Colonic mucosa (tissue), 4 donors: ENCODE measurements at places on chromosomes 4 and X.
A peak's percentile ranks its signal among the peaks of the same experiment; 100 is the strongest.

DNA sequence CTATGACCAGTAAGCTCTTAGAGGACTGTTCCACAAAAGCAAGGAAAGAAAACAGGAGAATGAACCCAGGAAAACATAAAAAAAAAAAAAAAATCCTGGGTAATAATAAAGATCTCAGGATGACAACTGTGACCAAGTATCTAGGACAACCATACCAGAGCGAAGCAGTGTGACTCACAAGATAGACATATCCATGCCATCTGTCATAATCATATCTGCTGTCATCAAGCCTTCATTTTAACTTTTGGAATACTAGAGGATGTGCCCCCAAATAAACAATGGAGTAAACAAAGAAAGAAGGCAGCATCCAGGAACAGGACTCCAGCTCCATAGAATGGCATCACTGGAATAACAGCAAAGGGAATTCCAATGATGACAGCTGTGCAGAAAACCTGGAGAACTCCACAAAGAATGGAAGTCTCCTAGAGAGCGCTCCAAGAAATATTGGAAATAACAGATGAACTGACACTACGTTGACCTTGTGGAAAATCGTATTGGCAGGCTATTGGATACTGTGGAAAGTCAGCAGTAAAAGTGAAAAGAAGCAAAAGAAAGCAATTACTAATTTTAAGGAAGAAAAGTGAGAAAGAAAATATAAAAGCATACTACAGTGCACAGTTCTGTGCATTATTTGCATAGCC, 35.3 kb downstream of the HPGDS start:
- H3K4me3 ChIP-seq: no peak overlapping the region
- H3K27ac ChIP-seq: no peak overlapping the region
- no peaks in the 10 kb centered on the region for H3K27me3 ChIP-seq

DNA sequence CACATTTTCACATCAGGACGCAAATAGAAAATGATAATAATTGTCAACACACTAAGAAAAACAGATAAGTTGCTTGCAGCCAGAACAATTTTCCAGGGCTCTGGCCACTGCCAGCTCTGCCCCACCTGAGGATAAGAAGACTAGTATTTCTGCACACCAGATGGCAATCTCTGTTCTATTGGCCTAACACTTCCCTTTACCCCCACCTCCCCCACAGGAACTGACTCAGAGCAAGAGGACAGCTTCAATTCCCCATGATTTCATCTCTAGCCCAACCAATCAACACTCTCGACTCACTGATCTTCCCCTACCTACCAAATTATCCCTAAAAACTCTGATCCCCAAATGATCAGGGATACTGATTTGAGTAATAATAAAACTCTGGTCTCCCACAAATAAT, 164.0 kb downstream of the SMARCA1 start:
- H3K27me3 ChIP-seq: no peaks in the 10 kb centered on the region
- H3K4me1 ChIP-seq: no peaks in the 10 kb centered on the region
- DNase-seq: no peak
- H3K27ac ChIP-seq: no peak overlapping the region

DNA sequence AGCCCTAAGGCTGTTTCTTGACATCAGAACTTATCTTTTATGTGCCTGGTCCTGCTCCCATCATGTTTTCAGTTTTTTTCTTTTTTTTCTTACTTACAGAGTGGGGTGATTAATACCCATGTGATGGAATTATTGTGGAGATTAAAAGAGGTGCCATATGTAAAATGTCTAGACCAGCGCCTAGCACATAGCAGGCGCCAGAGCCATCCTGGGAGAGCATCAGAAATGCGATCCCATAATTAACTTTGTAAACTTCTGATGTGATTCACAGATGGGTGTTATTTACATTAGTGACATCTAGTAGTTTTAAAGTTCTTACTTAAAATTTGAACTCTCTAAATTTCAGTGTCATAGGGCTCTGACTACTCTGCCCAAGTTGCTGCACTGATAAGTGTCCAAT, 66.2 kb upstream of the PGRMC2 start:
- H3K36me3 ChIP-seq: no peaks in the 10 kb centered on the region
- H3K27me3 ChIP-seq: no peaks in the 10 kb centered on the region
- no peak overlapping the region for H3K27ac ChIP-seq
- peaks cover 4% of the 10 kb centered on the region for H3K4me1 ChIP-seq
- no peak for DNase-seq
- no peak overlapping the region for H3K4me3 ChIP-seq

DNA sequence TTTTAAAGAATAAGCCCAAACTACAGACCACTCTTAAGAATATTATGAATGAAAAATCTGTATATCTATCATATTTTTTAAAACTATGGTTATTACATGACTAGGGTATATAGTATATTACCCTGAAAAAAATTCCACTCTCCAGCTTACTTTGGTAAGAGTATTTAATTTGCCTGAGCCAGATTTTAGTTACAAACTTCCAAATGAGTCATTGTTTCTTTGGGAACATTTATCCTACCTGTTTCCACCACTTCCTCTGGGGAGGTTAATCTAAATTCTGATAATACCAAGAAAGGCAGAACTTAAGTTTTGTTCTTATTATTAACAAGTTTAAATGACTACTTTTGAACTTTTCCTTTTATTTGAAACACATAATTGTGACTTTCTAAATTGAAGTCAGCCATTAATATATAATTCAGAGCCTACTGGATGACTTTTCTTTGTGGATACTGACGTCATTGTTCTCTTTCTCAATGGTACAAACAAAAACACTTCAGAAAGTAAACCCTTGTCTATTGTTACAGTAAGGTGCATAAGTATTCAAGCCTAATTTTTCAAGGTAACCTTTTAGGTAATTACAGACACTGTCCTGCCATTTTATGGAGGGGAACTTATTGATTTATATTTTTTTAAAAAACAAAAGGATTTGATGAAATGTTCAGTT, 135.6 kb upstream of the TLL1 start:
- no peak overlapping the region for H3K4me3 ChIP-seq
- no peaks in the 10 kb centered on the region for H3K4me1 ChIP-seq
- no peaks in the 10 kb centered on the region for H3K36me3 ChIP-seq
- no peak for DNase-seq

DNA sequence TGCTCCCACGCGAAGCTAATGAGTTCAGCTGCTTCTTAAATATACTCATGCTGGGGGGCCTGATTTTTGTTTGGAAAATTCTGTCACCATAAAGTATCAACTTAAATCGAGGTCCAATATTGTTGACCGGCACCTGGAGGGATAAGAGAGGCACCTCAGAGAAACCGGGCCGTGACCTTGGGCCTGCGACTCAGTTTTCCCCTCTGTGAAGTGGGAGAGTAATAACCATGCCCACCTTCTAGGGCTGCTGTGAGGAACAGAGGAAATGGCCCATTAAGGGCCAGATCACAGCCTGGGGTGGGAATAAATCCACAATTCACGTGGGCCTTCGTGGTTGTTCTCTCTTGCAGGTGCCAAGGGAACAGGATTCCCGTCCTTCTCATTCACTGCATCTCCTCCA, 39.4 kb downstream of the ZBTB49 start:
- no peak overlapping the region for H3K27ac ChIP-seq
- DNase-seq: no peak
- no peaks in the 10 kb centered on the region for H3K36me3 ChIP-seq
- H3K27me3 ChIP-seq: no peaks in the 10 kb centered on the region
- no peak overlapping the region for H3K4me3 ChIP-seq

GRCh38 chrX:150062292-150063137, 124.2 kb upstream of the EOLA2 start:
- H3K4me3 ChIP-seq: no peak overlapping the region
- H3K4me1 ChIP-seq: no peaks in the 10 kb centered on the region
- DNase-seq: peak; percentile 20
- H3K27me3 ChIP-seq: no peaks in the 10 kb centered on the region
- H3K27ac ChIP-seq: no peak overlapping the region
- H3K36me3 ChIP-seq: no peaks in the 10 kb centered on the region

GRCh38 chr4:23972805-23973204, 83.0 kb upstream of the PPARGC1A start:
- H3K36me3 ChIP-seq: no peaks in the 10 kb centered on the region
- H3K4me1 ChIP-seq: no peaks in the 10 kb centered on the region
- no peak for DNase-seq
- H3K27ac ChIP-seq: no peak overlapping the region

GRCh38 chr4:175927121-175927520, 115.1 kb upstream of the GPM6A start:
- DNase-seq: no peak
- H3K36me3 ChIP-seq: no peaks in the 10 kb centered on the region
- no peaks in the 10 kb centered on the region for H3K4me1 ChIP-seq
- H3K27ac ChIP-seq: no peak overlapping the region
- no peaks in the 10 kb centered on the region for H3K27me3 ChIP-seq

- no peaks in the 10 kb centered on the region for H3K27me3 ChIP-seq
- no peaks in the 10 kb centered on the region for H3K36me3 ChIP-seq
- H3K27ac ChIP-seq: peak overlapping the region; percentile 80
- no peak overlapping the region for H3K4me3 ChIP-seq
- H3K4me1 ChIP-seq: peaks cover 30% of the 10 kb centered on the region
Measured at GRCh38 chr4:158782551-158783360, 13.9 kb downstream of the FNIP2 start.

DNA sequence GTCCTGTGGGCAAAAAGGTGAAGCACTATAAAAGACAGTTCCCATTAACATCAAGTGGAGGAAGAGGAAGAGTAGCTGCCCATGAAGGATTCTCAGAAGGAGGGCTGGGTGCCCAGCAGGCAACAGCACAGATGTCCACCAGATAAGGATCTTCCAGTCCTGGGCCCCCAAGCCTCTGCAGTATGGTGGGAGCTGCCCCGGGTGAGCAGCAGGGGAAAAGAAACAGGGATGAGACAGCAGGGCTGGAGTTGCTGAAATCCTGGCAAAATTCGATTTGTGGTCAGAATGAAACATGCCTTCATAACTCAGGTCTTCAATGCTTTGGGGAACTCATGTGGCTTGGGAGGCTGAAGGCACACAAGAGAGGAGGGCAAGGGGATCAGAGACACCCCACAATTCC, 94.6 kb downstream of the RASL11B start:
- H3K27me3 ChIP-seq: no peaks in the 10 kb centered on the region
- H3K4me3 ChIP-seq: no peak overlapping the region
- no peak for DNase-seq
- no peak overlapping the region for H3K27ac ChIP-seq
- no peaks in the 10 kb centered on the region for H3K36me3 ChIP-seq
- peaks cover 6% of the 10 kb centered on the region for H3K4me1 ChIP-seq

- no peaks in the 10 kb centered on the region for H3K4me1 ChIP-seq
- no peak overlapping the region for H3K4me3 ChIP-seq
- DNase-seq: no peak
Measured at GRCh38 chrX:150913511-150913910, 15.0 kb upstream of the CD99L2 start.

DNA sequence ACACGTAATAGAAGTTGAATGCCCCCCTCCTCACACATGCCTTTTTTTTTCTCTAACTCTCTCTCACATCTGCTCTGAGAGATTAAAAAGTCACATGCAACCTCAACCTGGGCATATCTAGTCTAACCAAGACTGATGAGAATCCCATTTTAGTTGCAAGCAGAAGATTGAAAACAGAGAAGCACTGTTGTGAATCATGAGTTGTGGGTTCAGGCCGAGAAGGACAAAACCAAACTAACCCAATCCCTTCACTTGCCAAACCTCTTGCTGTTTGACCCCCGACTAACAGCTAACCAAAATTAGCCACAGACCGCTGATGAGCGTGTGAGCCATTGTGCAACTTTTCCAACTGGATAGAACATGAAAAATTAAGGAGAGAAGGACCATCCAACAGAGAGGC, 31.8 kb downstream of the CXCL1 start:
- DNase-seq: no peak
- no peaks in the 10 kb centered on the region for H3K27me3 ChIP-seq
- H3K4me3 ChIP-seq: no peak overlapping the region
- H3K36me3 ChIP-seq: no peaks in the 10 kb centered on the region
- no peak overlapping the region for H3K27ac ChIP-seq
